ENCODE measurements at places on chromosomes 7 and 10. TPM values are rescaled to one million over a fixed set of nuclear protein-coding genes. Genes with fewer than 3 reads are reported as not detected.

Gene ANKIB1
- 55.7 TPM for total RNA-seq

Gene KEL
- total RNA-seq: 0.37 TPM

Gene CRYGN
- total RNA-seq: not detected

Gene FHIP2A
- total RNA-seq: 24.7 TPM

Gene RBM17
- total RNA-seq: 258 TPM

Gene CUBN
- 0.40 TPM for total RNA-seq

Gene PPP1R3C
- total RNA-seq: 0.21 TPM

Gene KLF14
- not detected for total RNA-seq

Gene CTAGE8
- 2.0 TPM for total RNA-seq

Gene OR2A12
- total RNA-seq: not detected

Gene PBLD
- 1.6 TPM for total RNA-seq

Gene TAS2R3
- total RNA-seq: 2.2 TPM

Gene ST8SIA6
- not detected for total RNA-seq

Gene SFTPA1
- total RNA-seq: not detected

Gene PAPOLB
- total RNA-seq: not detected

Gene GHRHR
- total RNA-seq: not detected

Gene LMOD2
- total RNA-seq: not detected

Gene NRCAM
- total RNA-seq: not detected

Gene ACBD7
- 1.3 TPM for total RNA-seq

Gene ACHE
- total RNA-seq: not detected

Gene OR9A2
- not detected for total RNA-seq

Gene MLXIPL
- not detected for total RNA-seq

Gene TUBB8
- not detected for total RNA-seq

Gene PNLIPRP1
- total RNA-seq: not detected

Gene SPDYE1
- total RNA-seq: not detected

Gene SPDYE11
- total RNA-seq: not detected

Gene TACC2
- not detected for total RNA-seq

Gene MYH16
- not detected for total RNA-seq

Gene FFAR4
- total RNA-seq: not detected

Gene IDI2
- total RNA-seq: not detected

Gene PAX4
- not detected for total RNA-seq

Gene ASAH2B
- 4.5 TPM for total RNA-seq

Gene PLEKHA8
- 10.7 TPM for total RNA-seq

Gene TMEM213
- total RNA-seq: not detected

Data from activated CD4-positive, alpha-beta T cell treated with anti-CD3 and anti-CD28 coated beads, Interleukin-2, amount 10 ng/mL, durations not matched to agents 24 days and 14 days (primary cell).